T-helper 2 cell (primary cell): ENCODE measurements at places on chromosomes 2 and 18.

GRCh38 chr2:135786823-135787222, 45.2 kb downstream of the UBXN4 start:
- no peak for DNase-seq

DNA sequence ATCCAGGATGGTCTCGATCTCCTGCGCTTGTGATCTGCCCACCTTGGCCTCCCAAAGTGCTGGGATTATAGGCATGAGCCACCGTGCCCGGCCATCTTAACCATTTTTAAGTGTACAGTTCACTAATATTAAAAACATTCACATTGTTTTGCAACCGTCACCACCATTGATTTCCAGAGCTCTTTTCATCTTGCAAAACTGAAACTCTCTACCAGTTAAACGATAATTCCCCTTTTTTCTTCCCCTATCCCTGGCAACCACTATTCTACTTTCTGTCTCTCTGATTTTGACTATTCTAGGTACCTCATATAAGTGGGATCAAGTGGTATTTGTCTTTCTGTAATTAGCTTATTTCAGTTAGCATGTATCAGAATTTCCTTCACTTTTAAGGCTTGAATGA, 16.8 kb upstream of the NEUROD1 start:
- DNase-seq, result no peak

DNA sequence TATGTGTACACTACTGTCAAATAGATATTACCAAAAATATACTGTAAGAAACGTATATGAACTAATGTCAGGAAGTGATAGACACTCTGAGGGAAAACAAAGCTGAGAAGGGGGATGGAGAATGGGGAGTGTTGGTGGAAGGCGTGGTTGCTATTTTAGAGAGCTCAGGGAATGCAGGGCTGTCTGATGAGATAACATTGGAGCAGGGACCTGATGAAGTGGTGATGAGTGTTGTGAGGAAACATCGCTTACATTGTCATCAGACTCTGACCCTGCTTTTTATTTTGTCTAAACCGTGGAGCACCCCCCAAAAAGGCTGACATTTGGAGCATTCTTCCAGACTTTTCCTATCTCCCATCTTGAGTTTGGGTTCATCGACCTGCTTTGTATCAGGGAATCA, 194.7 kb downstream of the LTBP1 start:
- DNase-seq, result no peak

- no peak for DNase-seq
Observed at GRCh38 chr2:143901185-143901842, 618.6 kb downstream of the ZEB2 start.

DNA sequence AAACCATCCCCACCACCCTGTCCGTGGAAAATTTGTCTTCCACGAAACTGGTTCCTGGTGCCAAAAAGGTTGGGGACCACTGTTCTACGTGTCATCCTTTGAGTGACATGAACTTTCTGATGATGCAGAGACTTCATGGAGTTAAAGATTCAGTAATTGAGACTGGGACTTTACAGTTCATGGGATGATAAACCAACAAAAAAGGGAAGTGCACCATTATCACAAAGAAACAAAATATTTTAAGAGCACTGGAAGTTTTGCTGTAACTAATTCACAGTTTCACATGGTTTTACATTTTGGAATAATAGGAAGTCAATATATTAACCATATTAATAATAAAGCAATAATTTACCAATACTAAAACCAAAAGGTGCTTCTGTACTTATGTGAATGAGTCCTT, 126.8 kb downstream of the AQP4 start:
- DNase-seq, result no peak

- DNase-seq, result no peak
Observed at GRCh38 chr2:105279126-105279525, 37.6 kb downstream of the GPR45 start.

DNA sequence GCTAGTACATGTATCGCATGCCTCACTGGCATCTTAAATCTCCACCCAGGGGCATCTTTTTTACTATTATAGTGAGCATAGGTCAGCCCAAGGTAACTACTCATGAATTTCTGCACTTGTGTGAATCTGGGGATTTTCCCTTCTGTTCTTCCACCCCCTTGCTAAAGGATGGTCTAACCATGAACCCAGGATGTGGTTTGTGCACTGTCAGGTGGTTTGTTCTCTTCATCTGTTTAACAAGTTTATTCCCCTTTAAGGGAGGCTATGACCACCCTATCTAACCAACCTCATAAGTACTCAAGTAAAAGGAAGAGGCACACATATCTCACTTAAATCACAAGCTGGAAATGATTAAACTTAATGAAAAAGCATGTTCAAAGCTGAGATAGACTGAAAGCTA, 243.0 kb downstream of the RPRM start:
- no peak for DNase-seq

- DNase-seq, result no peak
Observed at GRCh38 chr2:11022064-11022463, 110.3 kb downstream of the KCNF1 start.

GRCh38 chr2:44191739-44192138, 23.1 kb downstream of the PPM1B start:
- DNase-seq, result no peak

DNA sequence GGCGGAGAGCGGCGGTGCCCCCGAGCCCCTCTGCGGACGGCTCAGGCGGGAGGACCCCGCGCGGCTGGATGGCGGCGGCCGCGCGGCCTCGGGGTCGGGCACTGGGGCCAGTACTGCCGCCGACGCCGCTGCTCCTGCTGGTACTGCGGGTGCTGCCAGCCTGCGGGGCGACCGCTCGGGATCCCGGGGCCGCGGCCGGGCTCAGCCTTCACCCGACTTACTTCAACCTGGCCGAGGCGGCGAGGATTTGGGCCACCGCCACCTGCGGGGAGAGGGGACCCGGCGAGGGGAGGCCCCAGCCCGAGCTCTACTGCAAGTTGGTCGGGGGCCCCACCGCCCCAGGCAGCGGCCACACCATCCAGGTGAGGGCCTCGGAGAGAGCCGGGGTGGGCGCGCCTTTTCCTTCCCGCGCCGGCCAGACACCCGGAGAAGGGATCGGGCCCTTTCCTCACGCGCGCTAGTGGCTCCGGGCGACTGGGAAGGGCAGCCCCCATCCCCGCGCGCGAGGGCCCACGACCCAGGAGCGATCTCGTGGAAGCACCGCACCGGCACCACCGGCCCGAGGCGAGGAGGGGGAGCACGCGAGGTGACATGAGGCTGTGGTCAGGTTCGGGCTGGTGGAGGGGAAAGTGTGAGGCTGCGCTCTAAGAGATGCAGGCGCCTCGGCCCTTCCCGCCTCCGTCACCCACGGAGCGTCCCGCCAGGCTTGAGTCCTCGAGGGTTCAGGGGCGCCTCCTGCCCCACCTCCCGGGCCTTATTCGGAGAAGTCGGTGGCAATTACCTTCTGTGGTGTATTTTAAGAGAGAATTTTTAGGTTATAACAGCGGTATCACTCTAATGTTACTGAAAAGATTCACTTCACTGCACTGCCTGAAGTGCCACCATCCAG, 607 bp downstream of the LAMA3 start:
- DNase-seq, result no peak

DNA sequence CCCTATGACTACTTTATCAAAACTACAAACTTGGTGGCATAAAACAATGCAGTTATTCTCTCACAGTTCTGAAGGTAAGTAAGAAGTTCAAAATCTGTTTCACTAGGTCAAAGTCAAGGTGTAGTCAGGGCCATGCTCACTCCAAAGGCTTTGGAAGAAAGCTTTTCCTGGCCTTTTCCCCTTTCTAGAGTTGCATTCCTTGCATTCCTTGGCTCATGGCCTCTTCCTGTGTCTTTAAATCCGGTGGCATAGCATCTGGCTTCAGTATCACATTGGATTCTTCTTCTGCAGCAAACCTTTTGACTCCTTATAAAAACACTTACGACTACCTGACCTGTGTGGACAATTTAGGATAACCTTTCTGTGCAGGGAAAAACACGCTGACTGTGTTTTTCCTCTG, 543.5 kb upstream of the HNMT start:
- no peak for DNase-seq

DNA sequence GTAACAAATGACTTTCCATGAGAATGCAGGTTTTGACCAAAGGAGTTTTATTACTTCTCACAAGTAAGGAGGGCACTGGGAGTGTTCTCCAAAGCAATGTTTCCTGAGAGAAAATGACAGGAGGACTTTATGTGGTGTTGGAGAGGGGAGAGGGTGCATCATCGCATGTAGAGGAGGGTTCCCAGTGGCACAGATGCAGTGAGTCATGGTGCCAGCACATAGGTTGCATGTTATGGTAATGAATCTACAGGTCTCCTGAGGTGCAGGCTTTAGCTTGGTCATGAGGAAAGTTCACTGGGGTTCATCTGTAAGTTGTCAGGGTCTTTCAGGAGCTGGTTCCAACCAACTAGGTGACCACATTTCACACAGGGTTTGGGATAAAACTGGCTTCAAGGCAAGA, 30.4 kb downstream of the NAT8 start:
- no peak for DNase-seq

DNA sequence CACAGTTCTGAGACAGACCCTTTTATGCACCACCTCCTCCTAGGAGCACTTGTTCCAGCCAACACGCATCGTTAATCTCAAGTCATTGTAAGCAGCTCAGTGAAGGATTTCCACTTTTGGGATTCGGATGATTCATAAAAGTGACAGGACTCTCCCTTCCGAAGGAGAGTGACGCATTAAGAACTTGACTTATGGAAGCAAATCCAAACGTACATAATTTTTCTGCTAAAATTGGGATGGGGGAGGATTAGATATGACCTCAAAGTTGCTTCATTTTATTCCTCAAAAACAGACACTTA, 165.7 kb downstream of the TWIST2 start:
- no peak for DNase-seq

DNA sequence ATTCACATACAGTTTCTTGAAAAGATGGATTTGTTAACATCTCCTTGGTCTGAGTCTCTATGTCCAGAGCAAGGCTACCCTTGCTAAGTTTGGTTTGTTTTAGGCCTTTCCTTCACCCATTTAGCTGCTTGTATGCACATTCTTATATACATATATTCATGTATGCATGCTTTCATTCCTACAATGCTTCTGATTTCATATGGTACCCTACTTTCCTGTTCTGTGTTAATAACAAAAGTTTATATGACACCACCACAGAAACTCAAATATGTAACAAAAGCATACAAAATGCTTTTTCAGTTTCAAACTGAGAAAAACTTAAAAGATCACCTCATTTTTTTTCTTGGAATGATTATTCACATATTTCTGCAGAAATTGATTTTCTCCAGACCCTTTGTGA, 39.4 kb downstream of the OSGEPL1 start:
- DNase-seq, result no peak

DNA sequence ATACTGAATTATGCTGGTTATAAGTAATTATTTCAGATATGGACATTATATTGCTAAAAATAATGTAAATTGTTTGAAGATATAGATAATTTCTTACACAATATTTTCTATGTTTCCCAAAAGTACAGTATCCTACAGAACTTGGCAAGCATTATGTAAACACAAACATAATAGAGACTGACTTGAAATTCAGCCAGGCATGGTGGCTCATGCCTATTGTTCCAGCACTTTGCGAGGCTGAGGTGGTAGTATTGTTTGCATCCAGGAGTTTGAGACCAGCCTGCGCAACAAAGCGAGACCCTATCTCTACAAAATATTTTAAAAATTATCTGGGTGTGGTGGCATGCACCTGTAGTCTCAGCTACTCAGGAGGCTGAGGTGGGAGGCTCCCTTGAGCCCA, 1300.5 kb upstream of the DDX18 start:
- DNase-seq, result no peak

- no peak for DNase-seq
Observed at GRCh38 chr2:228678110-228678509, 496.6 kb upstream of the SPHKAP start.
